Activated CD4-positive, alpha-beta T cell treated with anti-CD3 and anti-CD28 coated beads, Interleukin-2, Interleukin-4, amounts not matched to agents 100 ng/mL and 50 ng/mL, durations not matched to agents 16 hours and 8 hours (primary cell): ENCODE measurements at places on chromosomes 7 and 10.

DNA sequence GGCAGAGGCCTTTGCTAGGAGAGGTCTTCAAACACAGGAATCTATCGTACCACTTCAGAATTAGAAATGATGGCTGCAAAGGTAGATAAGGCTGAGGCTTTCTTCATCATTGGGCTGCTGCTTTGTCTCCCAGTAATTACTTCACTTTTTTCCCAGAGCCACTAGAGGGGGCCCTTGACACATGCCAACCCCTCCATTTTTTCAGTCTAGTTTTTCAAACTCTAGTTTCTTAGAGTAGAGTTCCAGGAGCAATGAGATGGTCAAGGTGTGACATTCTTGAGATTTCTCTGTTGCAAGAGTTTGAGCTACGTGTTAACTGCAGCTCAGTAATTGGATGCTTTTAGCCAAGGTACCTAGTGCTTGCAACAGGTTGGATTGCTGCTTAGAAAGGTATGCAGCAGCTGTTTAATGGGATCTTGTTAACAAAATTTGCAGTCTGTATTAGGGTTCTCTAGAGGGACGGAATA is 33.8 kb upstream of the RBM20 start:
- peak; percentile 67 for DNase-seq

DNA sequence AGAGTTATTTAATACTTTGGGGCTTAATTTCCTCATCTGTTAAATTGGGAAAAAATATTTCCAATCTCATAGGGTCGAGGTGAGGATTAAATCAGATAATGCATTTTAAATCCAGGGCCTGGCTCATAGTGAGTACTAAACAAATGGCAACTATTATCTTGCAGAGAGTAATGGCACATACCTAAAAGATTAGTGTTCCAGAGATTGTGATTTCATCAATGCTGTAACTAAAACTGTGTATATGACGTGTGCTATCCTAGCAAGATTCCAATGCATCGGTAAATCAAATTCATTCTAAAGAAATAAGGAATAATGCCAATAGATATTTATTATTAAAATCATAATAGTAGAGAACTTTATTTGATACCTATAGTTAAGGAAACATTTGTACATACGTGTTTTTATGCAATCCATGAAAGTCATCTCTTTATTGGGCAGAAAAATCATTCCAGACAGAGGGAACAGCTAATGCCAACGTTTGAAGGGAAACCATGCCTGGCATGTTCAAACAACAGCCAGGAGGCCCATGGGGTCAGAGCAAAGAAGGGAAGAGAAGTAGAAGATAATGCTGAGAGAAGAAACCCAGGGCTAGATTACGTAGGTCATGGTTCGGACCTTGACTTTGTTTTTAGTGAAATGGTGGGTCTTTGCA is 174.8 kb upstream of the AGR3 start:
- no peak for DNase-seq

DNA sequence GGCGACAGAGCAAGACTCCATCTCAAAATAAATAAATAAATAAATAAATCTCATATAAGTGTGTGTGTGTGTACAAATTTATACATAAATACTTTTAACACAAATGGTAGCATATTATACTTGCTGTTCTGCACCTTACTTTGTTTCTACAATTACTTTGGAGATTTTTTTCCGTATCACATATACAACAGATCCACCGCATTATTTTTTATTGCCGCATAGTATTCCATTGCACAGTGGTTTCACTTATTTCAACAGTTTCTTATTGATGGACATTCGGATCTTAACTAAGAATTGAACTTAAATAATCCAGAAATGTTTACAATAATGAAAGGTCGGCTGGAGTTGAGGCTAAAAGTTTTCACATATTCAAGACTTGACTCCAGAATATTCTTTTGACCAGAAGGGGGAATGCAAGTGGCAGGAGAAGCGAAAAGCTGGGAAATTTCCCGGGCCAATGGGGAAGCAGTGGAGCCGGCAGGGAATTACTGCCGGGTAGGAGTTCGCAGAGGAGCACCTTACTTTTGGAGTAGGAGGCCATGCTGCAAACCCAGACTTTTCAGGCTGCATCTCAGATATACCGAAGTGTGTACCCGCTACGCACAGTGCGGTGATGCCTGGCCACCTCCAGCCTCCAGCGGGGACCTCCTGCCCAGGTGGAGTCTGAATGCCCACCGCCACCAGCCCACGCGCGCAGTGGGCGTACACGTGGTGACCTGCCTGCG is 415 bp upstream of the CNNM1 start:
- DNase-seq = no peak

- DNase-seq = no peak
Measured at GRCh38 chr10:119337796-119338432, 130.5 kb downstream of the GRK5 start.

DNA sequence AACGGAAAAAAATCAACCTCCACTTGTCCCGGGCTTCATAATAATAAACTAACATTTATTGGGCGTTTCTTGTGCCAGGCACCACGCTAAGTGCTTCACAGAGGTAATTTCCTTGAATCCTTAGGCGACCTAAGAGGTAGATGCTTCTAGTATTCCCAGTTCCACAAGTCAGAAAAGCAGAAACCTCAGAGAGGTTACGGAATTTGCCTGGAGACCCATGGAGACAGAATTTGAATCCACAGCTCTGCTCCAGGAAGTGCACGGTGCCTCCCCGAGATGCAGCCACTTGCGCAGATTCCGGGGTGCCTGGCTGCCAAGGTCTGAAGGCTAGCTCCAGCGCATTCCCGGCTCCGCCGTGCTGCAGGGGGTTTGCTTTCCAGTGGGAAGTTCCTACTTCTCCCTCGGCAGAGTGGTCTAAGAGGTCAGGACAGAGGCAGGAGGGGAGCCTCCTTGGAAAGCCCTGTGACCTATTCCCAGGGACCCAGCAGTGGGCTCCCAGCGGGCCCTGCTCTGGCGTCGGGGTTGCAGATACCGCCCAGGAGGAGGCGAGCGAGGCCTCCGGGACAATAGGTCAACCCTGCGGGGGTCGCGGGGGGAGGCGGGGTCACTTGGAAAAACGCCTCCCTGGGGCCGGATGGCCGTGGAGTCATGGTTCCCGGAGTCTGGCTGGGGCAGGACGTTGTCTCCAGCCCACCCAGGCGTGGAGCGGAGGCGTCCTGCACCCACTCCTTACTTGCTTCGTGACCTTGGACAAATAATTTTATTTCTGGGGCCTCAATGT is 10.1 kb upstream of the NKX2-3 start:
- no peak for DNase-seq

DNA sequence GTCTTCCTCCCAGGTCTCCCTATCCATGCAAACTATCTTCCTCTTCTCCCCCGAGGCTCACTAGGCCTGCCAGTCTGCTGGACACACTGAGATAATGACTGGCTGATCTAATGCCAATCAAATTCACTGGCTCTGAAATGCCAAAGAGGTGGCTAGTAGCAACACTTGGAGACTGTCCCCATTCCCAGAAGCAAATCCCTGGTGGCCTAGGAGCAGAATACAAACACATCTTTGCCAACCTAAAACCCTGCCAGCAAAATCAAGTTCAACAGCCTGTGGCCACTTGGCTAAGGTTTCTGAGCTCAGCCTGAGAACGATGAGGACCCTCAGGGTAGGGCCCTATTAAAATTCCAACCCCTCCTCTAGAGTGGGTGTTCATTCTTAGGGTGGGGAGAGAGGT is 46.6 kb downstream of the SH3PXD2A start:
- no peak for DNase-seq

- no peak for DNase-seq
Measured at GRCh38 chr7:138867744-138868143, 69.7 kb upstream of the ATP6V0A4 start.

GRCh38 chr10:6200734-6201515 is 1.8 kb upstream of the PFKFB3 start:
- DNase-seq = no peak

GRCh38 chr7:11935905-11936304 is 103.9 kb upstream of the THSD7A start:
- DNase-seq = no peak

DNA sequence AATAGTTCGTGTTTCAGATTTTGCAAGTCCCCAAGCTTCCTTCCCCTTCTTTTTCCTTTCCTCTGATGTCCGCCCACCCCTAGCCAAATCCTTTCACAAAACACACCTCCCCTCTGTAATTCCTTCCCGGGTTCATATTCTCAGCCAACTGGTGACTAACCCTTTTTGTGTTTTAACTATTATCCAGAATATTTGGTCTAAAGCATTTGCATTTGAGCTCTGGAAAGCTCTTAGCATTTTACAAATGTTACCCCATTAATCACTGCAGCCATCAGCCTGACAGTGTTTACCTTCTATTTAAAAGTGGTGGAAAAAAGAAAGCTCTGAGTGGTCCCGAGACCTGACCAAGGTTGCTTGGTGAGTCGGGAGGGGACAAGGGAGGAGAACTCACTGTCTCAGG is 139.0 kb downstream of the CREB5 start:
- DNase-seq = no peak

DNA sequence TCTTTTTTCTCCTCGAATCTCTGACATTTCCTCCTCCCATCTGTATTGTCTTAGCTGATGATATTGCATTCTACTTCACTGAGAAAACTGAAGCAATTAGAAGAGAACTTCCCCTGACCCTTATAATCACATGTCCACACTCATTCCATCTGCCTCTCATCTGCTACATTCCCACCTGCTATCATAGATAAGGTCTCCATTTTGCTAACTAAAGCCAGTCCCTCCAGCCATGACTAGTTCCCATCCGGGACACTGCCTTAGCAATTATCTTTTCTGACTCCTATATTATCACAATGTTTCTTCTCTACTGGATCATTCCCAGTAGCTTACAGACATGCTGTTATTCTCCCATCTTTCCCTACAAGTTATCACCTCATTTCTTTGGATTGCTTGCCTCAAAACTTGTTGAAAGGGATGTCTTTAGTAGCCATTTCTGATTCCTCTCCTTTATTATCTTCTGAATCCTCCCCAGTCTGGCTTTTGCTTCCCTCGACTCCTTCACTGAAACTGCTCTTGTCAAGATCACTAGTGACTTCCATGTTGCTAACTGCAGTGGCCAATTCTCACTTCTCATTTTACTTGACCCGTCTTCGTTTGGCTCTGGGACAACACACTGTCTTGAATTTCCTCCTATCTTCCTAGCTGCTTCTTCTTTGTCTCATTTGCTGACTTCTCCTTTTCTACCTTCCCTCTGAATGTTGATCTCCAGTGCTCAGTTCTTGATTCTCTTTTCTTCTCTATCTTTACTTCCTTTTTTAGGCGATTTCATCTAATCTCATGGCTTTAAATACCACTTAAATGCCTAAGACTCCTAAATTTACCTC is 35.9 kb downstream of the FZD1 start:
- DNase-seq = no peak

DNA sequence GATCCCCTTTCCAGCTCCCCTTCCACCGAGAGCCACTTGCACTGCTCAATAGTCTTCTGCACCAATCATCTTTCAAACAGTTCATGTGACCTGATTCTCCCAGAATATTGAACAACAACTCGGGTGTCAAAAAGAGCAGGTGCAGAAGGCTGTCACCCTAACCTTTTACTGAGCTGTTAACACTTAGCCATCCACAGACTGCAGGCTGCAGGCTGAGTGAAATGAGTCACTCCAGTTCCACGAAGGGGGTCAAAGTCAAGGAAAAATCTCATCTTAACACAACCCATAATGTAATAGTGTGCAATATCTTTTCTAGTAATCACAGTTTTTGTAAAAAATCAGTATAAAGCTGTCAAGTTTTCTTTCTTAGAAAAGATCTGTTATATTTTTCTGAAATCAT is 63.1 kb downstream of the MTPAP start:
- no peak for DNase-seq

GRCh38 chr10:17228091-17229015 is at the start of gene VIM:
Gene VIM (plus strand): TSS chr10:17228241. CDS start chr10:17229423, 1,182 bp downstream.
- DNase-seq = peak; percentile 94

DNA sequence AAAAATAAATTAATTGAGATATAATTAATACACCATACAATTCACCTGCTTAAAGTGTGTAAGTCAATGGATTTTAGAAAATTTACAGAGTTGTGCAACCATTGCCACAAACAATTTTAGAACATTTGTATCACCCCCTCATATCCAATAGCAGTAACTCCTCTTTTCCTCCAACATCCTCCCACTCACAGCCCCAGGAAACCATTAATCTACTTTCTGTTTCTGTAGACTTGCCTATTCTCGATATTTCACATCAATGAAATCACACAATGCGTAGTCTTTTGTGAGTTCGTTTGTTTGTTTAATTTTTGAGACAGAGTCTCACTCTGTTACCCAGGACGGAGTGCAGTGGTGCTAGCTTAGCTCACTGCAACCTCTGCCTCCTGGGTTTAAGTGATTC is 13.7 kb upstream of the HERC4 start:
- DNase-seq = peak; percentile 60

DNA sequence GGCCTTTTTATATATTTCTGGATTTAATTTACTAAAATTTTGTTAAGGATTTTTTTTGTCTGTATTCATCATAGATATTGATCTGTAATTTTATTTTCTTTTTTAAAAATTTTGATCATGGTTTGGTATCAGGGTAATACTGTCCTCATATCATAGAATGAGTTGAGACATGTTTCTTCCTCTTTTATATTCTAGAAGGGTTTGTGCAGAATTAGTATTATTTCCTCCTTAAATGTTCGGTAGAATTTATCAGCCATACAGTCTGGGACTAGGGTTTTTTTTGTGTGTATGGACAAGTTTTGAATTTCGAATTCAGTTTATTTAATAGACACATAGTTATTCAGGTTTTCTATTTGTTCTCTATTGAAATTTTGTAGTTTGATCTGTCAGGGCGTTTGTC is 54.0 kb downstream of the SHOC2 start:
- DNase-seq = no peak

- no peak for DNase-seq
Measured at GRCh38 chr7:16738011-16738688, 15.4 kb upstream of the TSPAN13 start.

GRCh38 chr7:129612112-129613015 is 844 bp downstream of the NRF1 start:
- peak; percentile 32 for DNase-seq

DNA sequence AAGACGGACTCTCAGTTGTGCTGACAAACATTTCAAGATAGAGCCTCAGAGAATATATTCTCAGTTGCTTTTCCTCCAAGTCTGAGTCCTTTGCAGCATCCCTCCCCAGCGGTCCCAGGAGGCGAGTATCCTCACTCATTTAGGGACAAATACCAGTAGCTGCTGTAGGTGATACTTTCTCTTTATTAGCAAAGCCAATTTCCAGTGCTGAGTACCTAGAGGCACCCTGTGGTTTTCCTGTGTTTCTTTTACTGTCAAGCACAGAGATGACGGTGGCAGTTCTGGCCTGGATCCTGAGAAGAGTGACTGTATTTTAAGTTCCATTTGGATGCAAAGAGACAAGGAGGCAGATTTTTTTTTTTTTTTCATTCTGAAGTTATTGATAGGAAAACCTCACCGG is 1058.4 kb downstream of the SORCS3 start:
- DNase-seq = no peak
